T-helper 2 cell (primary cell): ENCODE measurements at places on chromosomes 6 and 20.

- no peak for DNase-seq
These were observed 409.6 kb downstream of the MAFB start for GRCh38 chr20:40279390-40279789.

GRCh38 chr6:783966-784735 lies 91.2 kb upstream of the EXOC2 start:
- no peak for DNase-seq

DNA sequence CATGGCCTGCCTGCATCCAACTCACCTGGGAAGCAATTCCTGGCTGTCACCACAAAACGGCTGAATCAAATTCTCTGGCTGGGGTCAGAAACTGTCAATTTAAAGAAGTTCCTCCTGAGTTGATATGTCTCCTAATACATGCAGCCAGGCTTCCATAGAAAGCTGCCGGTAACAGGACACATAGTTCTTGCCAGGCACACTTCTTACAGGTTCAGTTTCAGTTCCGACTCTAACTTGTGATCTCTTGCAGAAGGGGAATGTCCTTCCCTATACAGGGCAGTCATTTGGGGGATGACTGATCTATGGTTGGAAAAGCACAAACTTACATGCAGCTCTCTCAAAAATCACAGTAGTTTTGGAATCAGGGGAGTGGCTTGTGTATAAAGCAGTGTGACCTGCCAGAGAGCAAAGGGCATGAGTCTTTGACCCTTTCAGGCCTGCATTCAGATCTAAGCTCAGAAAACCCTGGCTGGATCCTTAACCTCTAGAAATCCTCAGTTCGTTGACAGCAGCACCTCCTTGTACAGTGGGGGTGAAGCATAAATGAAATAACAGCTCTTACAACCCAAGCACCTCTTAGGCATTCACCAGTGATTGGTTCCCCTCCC lies 195.6 kb downstream of the SCP2D1 start:
- DNase-seq, result no peak

DNA sequence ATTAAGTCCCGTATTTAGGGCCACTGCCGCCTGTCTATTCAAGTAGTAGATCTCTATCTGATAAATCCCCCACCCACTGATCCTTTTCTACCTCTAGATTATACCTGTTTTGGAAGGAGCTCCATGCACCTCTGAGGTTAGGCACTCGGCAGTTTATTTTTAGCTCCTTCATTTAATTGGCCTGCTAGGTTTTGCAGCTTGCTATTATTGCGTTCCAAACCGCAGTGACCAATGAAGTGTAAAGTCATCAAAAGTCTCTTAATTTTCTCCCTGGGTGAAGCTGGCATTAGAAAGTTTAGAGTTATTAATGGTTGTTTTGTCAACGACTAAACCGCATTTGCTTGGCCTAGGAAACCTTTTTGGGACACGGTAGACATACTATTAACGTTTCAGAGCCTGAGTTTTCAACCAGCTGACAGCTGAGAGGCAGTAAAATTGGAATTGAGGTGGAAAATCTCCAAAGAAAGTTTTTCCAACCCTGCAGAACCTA lies 60.0 kb downstream of the RFPL4B start:
- no peak for DNase-seq

- no peak for DNase-seq
These were observed 70.4 kb downstream of the BACH2 start for GRCh38 chr6:90226257-90226656.

DNA sequence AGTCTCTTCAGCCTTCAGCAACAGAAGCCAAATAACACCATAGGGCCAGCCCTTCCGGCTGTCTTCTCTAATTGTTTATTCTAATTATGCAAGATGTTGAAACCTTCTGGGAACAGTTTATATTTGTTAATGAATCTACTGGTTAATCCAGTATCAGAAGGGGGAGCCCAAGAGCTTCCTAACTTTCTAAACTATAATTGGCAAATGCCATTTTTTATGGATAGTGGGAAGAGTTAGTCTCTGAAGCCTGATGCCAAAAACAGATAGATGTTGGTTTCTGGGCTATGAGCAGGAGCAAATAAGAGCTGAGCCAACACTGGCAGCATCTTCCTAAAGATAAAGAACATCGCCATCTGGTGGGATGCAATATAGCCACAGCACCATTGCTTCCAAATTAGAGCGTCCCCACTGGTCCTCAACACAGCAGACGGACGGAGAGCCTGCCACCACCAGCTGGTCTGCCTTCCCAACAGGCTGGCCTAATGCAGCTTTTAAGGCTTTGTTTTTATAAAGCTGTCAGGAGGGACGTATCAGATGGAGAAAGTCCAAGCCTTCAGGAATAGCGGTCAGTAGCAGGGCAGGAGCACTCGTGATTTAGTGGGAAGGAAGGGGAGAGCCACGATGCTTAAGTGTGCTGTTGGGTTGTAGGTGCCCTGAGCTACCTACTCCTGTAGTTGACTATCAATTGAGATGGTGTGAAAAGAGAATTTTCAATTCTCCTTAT lies 118.8 kb downstream of the RALGAPA2 start:
- no peak for DNase-seq

DNA sequence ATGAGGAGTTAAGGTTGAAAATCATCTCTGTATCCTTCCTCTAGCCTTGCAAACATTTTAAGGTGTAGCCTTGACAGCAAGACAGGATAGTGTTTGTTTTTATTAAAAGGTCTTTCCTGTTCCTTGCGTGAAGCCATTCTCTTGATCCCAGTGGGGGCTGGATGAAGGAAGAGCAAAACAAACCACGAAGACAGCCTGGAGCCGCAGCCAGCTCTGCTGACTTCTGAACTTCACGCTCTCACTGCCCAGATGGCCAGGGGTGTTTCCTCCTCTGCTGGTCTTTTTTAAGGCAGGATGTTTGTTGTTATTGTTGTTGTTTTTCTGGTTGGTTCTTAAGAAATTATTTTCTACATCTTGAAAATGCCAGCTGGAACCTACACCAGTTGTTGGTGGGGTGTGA lies 156.4 kb downstream of the MTHFD1L start:
- no peak for DNase-seq

GRCh38 chr6:7021301-7021700 lies 86.5 kb upstream of the RREB1 start:
- DNase-seq, result no peak

DNA sequence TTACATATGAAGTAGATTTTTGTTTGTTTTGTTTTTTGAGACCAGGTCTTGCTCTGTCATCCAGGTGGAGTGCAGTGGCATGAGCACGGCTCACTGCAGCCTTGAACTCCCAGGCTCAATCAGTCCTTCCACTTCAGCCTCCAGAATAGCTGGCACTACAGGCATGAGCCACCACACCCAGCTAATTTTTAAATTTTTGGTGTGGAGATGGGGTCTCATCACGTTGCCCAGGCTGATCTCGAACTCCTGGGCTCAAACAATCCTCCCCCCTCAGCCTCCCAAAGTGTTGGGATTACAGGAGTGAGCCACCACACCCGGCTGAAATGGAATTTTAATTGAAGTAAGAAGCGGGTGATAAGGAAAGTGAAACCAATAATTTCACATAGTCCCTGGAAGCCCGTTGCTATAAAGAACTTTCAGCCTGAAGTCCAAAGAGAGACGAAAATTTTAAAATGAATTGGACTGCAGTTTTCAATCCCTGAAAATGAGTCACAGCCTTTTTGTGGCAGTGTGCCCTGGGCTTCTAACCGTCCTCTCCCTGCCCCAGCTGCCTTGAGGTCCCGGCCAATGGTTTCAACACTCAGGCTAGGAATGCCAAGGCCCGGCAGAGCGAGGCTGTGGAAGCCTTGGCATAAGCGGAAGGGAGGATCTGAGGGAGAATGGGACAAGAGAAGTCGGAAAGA lies 757 bp downstream of the RAET1E start:
- DNase-seq, result no peak

- no peak for DNase-seq
These were observed 78.1 kb downstream of the CFAP61 start for GRCh38 chr20:20130399-20130798.

- DNase-seq, result no peak
These were observed 107.1 kb downstream of the CEBPB start for GRCh38 chr20:50297498-50298376.

GRCh38 chr6:125246566-125246965 lies 55.2 kb downstream of the HDDC2 start:
- DNase-seq, result no peak

DNA sequence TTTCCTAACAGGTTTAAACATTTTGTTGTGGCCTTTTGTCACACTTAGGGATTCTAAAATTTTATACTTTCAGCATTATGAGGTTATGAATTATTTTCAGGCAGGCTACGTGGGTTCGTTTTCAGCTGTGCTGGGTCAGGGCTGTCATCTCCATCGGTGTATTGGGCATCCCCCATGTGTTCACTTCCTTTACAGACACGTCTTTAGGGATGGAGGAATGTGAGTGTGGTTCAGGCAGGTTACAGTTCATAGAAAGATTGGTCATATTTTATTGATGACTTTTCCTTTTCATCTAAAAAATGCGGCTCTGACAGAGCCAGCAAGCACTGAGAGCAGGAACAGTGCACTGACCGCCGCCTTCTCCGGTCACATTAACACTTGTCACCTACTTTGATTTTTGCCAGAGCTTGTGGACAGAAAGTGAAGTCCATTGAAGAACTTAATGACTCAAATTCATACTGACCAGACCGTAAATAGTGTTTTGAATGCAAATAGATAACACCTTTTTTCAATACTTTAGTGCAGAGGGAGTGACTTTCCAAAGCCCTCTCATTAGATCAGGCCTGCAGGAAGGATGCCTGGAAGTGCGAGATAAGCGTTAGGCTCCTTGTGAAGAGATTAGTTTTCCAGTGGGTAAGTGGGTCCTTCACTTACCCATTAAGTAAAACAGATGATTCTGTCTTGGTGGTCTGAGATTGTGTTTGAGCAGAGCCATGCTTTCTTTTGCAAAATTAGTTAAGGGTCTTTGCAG lies 113.1 kb downstream of the TIAM2 start:
- DNase-seq, result no peak

DNA sequence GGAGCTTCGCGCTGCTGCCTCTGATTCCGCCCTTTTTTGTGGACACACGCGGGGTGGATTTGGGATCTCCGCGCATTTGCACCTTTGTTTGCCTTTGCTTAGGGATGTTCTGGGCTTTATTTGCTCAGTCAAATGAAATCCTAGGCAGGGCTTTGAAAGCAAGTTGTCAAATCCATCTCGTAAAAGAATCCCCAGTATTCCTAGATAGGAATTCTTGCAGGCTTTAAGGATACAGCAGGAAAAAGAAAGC lies 453 bp downstream of the CEP57L1 start:
- DNase-seq, result no peak

DNA sequence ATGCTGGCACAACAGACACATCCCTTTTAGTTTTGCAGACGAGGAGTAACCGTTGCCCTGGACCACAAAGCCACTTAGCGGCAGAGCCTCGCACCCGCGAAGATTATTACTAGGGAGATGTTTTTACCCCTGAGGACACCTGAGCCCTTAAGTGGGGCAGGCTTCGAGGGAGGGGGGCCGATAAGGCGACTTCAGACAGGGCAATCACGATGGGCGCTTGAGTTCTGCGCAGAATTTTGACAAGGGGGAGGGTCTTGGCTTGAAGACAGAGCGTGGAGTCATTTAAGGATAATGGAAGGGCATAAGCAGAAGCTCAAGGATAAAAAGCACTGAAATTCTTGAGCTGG lies 650 bp upstream of the TTK start:
- peak; percentile 78 for DNase-seq

DNA sequence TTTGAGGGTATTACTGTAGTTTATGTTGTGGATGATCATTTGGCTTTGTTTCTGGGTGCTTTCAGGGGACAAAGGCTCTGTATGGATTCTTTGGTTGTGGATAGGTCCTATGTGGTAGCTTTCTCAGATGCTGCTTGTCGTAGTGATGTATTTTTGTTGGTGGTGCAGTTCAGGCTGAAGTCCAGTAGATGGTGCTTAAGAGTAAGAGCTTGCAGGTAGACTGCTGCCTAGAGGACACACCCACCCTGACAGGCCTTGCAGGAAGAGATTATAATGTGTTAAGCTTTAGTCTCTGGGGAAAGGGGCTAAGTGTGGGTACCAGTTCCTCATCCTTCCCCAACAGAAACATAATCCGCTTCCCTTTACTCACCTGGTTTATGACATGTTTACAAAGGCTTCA lies 62.6 kb upstream of the ADGRB3 start:
- DNase-seq, result no peak

DNA sequence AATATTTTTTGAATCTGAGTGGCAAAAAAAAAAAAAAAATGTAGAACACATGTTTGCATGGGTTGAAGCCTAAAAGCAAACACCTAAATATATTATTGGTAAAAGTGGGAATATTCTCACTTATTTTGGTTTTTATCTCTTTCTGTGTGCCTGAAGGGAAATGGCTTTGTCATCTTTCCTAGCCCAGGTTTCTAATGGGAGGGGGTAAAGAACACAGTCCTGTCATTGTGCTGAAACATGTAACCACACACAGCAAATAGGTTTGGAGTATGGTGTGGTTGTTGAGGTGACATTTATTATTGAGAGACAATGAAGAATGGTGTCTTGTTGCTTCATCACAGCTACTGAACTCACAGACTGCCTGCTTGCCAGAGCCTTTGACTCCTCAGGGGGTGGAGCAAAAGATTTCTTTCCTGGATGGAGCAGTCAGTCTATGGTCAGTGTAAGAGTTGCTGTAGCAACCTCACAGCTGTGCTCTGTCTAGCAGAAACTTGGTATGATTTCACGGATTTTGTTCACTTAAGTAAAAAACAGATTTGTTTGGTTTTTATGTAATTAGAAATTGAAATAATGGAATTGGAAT lies 70.2 kb downstream of the CEP57L1 start:
- DNase-seq, result peak; percentile 3

DNA sequence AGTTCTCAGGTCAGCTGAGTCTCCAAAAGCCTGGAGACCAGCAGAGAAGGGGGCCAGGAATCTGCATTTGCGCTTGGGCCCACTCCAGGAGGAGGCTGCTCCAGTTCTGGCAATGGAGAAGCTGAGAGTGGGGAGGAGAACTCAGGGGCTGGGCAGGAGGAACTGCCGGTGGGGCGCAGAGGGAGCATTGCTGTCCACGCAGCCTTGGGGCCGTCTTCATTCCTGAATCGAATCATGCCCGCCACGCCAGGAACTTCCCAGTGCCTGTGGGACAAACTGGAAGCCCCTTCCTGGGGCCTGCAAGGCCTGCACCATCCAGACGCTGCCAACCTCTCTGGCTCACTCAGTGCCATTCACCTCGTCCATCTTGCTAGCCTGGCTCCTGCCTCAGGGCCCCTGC lies 16.9 kb downstream of the RAB44 start:
- DNase-seq, result no peak

DNA sequence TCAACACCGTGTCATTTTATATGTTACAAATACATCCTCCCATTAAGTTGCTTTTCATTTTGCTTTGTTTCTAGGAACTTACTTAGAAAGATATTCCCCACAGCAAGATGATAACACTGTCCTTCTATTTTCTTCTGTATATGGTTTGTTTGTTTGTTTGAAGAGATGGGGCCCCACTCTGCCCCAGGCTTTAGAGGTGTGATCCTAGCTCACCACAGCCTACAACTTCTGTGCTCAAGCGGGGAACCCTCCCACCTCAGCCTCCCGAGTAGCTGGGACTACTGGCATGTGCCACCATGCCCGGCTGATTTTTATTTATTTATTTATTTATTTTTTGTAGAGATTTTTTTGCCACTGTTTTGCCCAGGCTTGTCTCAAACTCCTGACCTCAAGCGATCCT lies 14.2 kb upstream of the GMDS start:
- no peak for DNase-seq

GRCh38 chr20:53829255-53829723 lies 235.7 kb upstream of the ZNF217 start:
- DNase-seq, result peak; percentile 53

- no peak for DNase-seq
These were observed 227.7 kb upstream of the TSHZ2 start for GRCh38 chr20:52744441-52744840.

- DNase-seq, result no peak
These were observed 21.6 kb downstream of the RNF8 start for GRCh38 chr6:37375376-37375775.
